NCI-H1417 (cell line): ENCODE measurements at places on chromosomes 12 and 14.

DNA sequence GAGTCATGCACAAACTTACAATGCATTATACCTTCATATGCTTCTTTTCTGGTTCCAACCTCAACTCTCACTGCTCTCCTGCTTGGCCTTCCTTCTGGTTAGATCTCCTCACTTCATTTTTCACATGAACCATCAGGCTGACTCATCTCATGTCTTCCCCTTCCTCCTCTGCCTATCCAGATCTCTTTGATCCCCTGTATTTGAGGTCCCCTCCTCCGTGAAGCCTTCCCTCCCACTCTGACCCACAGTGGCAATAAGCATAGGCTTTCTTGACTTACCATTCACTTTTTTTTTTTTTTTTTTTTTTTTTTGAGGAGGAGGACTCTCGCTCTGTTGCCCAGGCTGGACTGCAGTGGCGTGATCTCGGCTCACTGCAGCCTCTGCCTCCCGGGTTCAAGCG, 14.7 kb upstream of the ASIC1 start:
- DNase-seq, result no peak

GRCh38 chr12:69284131-69284530, 44.8 kb downstream of the CPSF6 start:
- peak; percentile 61 for DNase-seq

DNA sequence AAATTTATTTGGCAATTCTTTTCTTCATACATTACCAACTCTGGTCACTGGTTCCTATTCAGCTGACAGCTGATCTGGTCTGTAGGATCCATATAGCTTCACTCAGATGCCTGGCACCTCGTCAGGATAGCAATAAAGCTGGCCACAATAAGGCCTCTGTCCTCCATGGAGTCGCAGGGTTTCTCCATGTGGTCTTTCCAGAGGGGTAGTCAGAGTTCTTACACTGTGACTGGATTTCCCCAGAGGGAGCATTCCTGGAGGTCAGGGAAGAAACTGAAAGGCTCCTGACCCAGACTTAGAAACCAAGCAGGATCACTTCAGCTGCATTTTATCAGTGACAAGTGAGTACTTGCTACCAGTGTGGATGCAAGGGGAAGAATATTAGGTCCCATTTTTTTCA, 34.9 kb upstream of the SIX1 start:
- no peak for DNase-seq

DNA sequence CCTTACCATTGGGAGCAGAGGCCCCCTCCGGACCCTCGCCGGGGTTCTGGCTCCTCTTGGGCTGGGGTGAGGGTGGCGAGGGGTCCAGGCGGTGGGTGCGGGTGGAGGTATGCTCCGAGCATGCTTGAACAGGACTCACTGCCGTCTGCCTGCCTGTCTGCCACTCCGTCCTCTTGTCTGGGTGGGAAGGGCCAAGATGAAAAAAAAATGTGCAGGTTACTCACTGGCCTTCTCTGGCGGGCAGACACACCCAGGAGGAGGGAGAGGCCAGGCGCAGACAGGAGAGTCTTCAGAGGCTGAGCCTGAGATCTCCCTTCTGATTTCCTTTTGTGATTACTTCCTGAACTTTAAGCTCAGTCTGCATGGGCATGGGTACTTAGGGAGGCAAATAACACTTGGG, 76.1 kb downstream of the STON2 start:
- peak; percentile 80 for DNase-seq

DNA sequence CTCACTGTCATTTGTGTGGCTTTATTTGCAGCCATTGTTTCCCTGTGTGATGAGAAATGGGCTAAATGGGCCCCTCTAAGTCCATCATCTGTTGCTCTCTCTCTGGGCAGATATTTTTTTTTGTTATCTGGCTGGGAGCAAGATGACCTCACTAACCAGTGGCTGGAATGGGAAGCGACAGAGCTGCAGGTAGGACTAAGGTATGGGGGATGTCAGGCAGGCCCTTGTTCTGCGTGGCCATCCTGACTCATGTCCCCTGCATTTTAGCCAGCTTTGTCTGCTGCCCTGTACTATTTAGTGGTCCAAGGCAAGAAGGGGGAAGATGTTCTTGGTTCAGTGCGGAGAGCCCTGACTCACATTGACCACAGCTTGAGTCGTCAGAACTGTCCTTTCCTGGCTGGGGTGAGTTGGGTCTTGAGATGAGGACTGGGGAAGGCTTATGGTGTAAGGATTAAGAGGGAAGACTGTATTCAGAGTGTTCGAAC, 1.3 kb downstream of the MARS1 start:
- no peak for DNase-seq

- DNase-seq, result no peak
Observed at GRCh38 chr12:111393700-111394300, 11.9 kb upstream of the SH2B3 start.

DNA sequence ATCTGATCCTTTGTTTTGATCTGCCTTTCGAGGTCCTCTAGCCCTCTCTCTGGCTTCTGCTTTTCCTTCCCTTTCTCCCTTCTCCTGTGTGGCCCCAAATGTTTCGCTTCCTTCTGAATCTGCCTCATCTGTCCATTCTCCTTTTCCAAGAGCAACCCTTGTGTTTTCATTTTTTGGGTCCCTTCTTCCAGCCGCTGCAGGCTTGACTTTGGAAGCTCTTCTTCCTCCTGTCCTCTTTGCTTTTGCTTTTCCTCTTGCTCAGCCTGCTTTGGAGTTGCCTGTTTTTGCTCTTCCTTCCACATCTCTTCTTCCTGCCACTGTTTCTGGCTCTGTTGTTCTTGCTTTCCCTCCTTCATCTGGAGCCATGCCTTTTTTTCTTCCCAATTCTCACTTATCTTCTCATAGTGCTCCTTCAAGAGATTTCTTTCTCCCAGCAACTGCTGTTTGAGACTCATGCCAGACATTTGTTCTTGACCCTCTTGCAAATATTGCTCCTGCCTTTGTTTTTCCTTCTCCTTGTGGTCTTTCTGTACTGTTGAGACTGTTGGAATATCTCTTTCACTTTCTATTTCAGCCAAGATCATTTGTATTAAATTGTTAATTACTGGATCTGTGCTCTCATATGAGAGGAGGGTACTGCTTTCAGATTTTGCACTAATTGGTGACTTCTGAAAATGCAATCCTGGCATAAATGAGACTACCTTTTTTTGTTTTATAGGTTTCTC, 42.4 kb downstream of the FAM186A start:
- no peak for DNase-seq

GRCh38 chr12:25266497-25266896, 15.8 kb upstream of the KRAS start:
- no peak for DNase-seq

DNA sequence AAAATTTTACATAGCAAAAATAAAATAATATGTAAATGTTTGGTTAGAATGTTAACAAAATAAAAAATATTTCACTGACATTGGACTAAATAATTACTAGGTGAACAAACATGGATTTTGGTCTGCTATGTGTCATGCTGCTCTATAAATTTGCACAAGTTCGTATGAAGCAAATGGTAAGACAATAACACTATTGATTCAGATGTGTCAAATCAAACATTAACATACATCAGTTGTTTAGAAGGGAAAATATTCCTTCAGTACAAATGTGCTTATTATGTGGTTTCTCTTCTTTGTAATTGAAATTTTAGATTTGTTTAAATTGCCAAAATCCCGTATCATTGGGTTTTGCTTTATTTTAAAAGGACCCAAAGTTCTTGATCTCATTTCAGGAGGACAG, 46.9 kb downstream of the PAWR start:
- DNase-seq, result no peak

DNA sequence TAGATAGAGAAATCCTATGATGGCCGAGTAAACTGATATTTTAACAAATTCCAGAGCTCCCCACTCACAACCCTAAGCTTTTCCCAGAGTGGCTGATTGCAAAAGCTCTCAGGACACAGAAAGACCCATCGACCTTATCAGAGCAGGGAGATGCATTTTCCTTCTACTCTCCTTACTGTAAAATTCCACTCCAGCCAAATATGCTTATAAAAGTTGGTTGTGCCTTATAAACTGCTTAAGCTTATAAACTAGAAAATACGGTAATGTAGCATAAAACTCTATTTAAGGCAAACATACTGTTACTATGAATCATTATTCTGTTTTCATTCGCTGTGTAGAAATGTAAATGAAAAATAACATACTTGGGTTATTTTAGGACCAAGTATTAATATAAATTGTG, 41.6 kb upstream of the TRHDE start:
- DNase-seq, result no peak

DNA sequence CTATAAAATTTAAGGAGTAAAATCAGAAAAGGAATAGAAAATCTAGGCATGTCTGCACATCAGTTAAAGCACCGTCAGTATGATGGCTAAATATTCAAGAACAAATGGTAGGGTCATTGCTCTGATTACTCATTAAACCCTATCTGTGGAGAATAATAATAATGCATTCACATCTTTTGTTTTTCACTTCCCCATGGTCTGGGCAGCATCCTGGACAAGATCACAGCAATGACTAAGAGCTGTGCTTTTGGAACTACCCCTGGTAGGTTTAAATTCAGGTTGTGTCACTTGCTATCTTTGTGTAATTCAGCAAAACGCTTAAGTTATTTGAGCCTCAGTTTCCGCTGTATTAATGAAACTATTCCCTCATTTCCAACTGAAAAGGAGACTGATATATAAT, 33.1 kb downstream of the C12orf42 start:
- no peak for DNase-seq
